ENCODE measurements at places on chromosomes 6 and 20. TPM values are rescaled to one million over a fixed set of nuclear protein-coding genes. Genes with fewer than 3 reads are reported as not detected.

GRCh38 chr20:49112596-49113274, 66.6 kb downstream of the CSE1L start:
- DNase-seq, result no peak

GRCh38 chr6:25122622-25123237, 156.4 kb upstream of the CARMIL1 start:
- no peak for DNase-seq

DNA sequence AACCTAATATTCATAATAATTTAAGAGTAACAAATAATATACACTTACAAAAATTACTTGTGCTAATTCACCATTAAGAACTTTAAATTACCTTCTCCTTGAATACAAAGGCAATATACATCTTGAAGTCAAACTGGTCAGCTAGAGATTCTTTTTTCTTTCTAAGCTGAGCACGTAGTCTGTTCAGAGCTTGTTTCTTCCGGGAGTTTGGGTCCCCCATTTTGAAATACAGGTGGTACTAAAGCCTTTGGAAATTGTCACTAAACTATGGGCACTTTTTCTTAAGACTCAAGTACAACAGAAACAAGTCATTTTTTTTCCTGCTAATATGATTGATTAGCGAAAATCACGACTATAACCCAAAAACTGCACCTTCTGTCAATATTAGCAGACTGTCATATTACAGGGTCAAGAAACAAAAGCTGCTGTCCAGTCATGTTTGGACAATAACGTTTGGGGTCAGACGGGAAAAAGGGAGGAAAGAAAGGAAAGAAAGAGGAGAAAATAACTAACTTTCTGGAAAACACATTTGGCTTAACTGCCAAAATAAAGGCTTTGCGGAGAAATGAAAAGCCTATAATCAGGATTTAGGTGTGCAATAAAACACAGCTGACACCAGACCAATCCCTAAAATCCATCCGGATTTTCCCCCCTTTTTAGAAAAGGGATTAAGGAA, 367 bp downstream of the C6orf62 start:
- DNase-seq, result no peak

- no peak for DNase-seq
Observed at GRCh38 chr6:31272836-31273626, 1.1 kb upstream of the HLA-C start.

THEMIS gene
- polyA plus RNA-seq, result not detected

GRCh38 chr6:90319979-90320685, 23.5 kb upstream of the BACH2 start:
- DNase-seq, result no peak

DNA sequence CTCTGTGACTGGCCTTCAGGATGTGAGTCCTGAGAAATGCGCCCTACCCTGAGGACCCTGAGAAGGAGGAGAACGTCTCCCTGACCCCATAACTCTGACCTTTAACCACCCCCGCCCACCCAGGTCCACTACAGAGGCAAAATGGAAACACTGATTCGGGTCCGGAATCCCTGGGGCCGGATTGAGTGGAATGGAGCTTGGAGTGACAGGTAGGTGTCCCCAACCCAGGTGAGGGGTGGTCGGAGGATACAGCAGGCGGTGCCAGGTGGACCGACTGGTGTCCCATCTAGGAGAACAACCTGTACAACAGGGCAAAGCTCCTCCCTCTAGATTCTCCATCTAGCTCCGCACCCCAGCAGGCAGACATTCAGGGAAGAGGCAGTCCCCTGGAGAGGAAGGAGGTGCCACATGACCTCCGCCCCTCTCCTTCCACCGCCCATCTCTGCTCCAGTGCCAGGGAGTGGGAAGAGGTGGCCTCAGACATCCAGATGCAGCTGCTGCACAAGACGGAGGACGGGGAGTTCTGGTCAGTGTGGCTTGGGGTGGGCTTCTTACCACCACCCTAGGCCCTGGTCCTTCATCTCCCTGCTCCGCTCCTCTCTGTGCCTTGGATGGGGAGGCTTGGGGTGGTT, 17.6 kb downstream of the CAPN11 start:
- DNase-seq, result no peak
